ENCODE measurements at places on chromosomes 4 and X. TPM values are rescaled to one million over a fixed set of nuclear protein-coding genes. Genes with fewer than 3 reads are reported as not detected.

DNA sequence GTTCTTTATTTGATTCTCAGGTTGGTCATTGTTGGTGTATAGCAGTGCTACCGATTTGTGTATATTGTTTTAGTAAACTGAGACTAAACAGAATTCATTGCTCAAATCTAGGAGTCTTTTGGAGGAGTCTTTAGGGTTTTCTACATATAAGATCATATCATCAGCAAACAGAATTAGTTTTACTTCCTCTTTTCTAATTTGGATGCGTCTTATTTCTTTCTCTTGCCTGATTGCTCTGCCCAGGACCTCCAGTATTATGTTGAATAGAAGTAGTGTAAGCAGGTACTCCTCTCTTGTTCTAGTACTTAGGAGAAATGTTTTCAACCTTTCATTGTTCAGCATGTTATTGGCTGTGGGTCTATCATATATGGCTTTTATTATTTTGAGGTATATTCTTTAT, 92.6 kb downstream of the IQCM start:
- no peaks in the 10 kb centered on the region for H3K27me3 ChIP-seq
- no peak overlapping the region for H3K4me3 ChIP-seq
- no peak overlapping the region for H3K27ac ChIP-seq
- H3K4me1 ChIP-seq = no peaks in the 10 kb centered on the region
- no peak for DNase-seq

DNA sequence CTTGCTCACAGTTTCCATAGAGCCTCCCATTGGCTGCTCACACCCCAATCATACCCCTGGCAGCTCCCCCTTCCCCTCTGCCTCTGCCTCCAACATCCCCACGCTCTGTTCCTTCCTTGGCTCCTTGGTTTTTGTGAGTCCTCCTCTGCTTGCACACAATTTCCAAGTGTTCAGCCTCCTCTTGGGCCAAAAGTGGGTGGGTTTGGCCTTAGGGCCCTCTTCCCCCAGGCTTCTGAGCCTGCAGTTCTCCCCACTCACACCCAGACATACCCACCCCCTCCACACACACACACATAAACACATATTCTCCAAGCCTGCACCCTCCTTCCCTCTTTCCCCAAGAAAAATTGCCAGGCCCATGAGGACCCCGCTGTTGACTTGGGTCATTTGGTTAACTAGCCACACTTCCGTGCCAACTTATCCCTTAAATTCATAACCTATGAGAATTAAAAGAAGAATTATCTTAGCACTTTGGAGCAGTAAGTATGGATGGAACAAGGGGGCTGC, 4.5 kb downstream of the APLN start:
- no peak overlapping the region for H3K27ac ChIP-seq
- H3K4me3 ChIP-seq = no peak overlapping the region
- no peaks in the 10 kb centered on the region for H3K27me3 ChIP-seq
- peaks cover 35% of the 10 kb centered on the region for H3K4me1 ChIP-seq
- H3K36me3 ChIP-seq = no peaks in the 10 kb centered on the region

DNA sequence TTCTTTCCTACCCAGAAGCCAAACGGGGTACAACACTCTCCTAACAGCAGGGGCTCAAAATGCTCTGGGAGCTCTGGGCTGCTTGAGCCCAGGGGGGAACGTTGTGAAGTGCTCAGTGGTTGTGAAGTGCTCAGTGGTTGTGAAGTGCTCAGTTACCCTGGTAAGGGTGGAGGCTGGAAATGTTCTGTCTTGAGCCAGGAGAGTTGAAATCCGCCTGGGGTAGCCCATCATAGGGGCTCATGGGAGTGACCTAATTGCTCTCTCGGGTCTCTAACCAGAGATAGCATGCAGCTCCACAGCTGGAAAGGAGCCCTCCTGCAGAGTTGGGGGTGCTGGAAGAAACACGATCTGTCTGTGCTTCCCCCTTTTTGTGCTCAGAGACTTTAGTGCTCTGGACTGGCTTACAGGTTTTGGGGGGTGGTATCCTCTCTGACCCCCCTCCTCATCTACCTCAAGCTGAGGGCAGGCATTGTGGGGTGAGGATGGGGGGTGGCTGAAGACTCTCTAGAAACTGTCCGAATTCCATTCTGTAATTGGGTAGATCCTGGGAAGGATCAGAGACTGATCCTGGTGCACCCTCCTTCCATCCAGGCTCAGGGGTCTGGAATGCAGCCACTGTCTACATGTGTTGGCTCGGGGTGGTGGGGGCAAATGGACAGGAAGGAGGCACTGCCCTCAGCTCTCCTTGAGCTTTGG, 2.7 kb downstream of the EFNB1 start:
- H3K27me3 ChIP-seq = no peaks in the 10 kb centered on the region
- H3K27ac ChIP-seq = peak overlapping the region; percentile 89
- peak overlapping the region; percentile 88 for H3K4me3 ChIP-seq
- peaks cover 52% of the 10 kb centered on the region for H3K4me1 ChIP-seq
- H3K36me3 ChIP-seq = no peaks in the 10 kb centered on the region
- no peak for DNase-seq

DNA sequence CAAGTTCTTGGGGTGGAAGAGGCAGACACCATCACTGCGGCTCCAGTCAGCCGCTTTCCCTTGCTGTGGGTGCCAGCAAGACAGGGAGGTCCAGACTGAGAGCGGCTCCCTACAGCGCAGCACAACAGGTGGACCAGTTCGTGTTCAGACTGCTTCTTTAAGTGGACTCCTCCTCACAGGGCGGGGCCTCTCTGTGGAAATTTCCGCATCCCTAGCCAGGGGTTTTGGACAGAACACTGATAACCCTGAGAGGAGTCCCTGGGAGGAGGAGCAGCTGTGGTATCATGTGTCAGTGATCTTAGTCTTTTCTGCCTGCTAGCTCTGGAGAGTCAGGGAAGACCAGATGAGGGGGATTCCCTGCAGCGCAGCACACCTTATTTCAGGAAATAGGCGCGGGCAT, 48.5 kb downstream of the MAGEC2 start:
- no peaks in the 10 kb centered on the region for H3K27me3 ChIP-seq
- DNase-seq = no peak
- H3K36me3 ChIP-seq = no peaks in the 10 kb centered on the region
- H3K27ac ChIP-seq = no peak overlapping the region

- no peaks in the 10 kb centered on the region for H3K27me3 ChIP-seq
- no peak overlapping the region for H3K27ac ChIP-seq
- H3K4me1 ChIP-seq = no peaks in the 10 kb centered on the region
- no peak overlapping the region for H3K4me3 ChIP-seq
- no peaks in the 10 kb centered on the region for H3K36me3 ChIP-seq
Measured at GRCh38 chr4:38243388-38244053, 283.3 kb downstream of the PTTG2 start.

DNA sequence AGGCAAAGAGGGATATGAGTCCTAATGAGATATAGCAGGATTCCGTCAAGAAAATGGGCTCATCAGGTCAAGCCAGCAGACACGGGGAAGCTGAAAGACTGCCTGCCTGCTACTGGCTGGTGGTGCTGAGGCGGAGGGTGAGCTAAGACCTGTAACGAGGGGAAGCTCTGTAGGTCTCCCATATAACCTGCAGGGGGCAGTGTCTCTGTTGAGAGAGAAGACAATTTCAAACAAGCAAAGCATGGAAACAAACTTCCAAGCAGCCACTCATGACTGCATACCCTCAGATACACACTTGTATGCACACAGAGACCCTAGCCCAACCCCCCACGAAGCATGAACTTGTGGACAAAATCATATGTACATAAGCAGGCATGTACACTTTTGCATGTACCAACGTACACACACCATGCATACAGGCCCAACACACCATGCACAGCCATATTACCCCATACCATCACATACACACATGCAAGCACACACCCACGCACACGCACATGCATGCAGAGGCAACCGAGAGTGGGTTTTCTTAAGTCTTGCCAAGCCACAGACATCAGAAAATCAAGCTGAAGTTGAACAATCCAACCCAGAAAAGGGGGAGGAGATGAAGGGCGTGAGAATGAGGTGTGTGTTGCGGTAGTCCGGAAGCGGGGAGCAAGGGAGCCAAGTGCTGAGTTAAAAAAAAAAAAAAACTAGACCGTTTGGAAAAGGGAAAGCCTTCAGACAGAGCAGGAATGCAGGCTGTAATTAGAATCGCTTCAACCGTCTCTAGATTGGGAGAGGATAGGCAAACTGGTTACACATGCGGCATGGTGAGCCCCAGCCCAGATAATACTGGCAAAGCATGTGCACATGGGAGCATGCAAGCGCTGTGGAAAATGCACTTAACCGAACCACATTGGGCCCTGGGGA, 71.0 kb downstream of the PJA1 start:
- no peaks in the 10 kb centered on the region for H3K4me1 ChIP-seq
- no peaks in the 10 kb centered on the region for H3K27me3 ChIP-seq
- H3K36me3 ChIP-seq = no peaks in the 10 kb centered on the region

DNA sequence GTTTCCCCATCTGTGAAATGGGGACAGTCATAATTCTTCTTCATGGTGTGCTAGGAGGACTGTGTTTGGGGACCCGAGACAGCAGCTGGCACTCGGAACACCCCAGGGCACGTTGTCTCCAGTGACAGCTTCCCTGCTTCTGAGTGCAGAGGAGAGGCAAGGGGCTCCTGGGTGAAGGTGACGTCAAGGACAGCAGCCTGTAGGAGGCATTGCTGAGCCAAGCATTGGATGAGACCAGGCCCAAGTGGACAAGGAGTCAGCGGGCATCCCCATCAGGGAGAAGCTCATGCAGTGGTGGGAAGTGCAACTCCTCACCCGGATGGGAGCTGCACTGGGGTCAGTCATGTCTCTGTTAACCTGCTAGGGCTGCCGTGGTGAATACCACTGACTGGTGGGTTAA, 46.1 kb downstream of the EVC start:
- no peaks in the 10 kb centered on the region for H3K27me3 ChIP-seq
- peaks cover 53% of the 10 kb centered on the region for H3K36me3 ChIP-seq
- no peak for DNase-seq
- H3K27ac ChIP-seq = no peak overlapping the region
- no peaks in the 10 kb centered on the region for H3K4me1 ChIP-seq

- no peak overlapping the region for H3K4me3 ChIP-seq
- no peaks in the 10 kb centered on the region for H3K27me3 ChIP-seq
- DNase-seq = no peak
- H3K36me3 ChIP-seq = peaks cover 5% of the 10 kb centered on the region
- no peak overlapping the region for H3K27ac ChIP-seq
Measured at GRCh38 chrX:3651277-3651676, 62.2 kb downstream of the PRKX start.

- no peaks in the 10 kb centered on the region for H3K4me1 ChIP-seq
- no peak for DNase-seq
- H3K27me3 ChIP-seq = no peaks in the 10 kb centered on the region
- no peak overlapping the region for H3K4me3 ChIP-seq
- H3K36me3 ChIP-seq = no peaks in the 10 kb centered on the region
- no peak overlapping the region for H3K27ac ChIP-seq
Measured at GRCh38 chr4:5650040-5650439, 58.3 kb downstream of the EVC2 start.

DNA sequence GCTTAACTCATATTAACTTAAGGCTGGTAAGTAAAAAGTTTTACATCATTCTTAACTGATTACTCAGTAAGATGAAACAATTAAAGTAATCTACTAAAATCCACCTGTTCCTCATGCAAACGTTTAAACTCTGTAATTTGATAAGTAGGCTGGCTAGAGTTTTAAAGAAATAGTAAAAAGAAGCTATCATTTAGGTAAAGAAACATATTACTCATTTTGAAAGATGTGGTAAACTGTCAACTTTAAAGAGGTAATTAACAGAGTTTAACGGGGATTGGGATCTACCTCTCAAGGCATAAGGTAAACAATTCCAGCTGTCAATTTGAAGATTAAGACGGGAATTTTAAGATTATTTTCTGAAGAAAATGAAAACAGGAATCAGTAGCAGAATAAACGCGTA, 9.8 kb downstream of the GNPDA2 start:
- peaks cover 27% of the 10 kb centered on the region for H3K4me1 ChIP-seq
- H3K4me3 ChIP-seq = no peak overlapping the region
- H3K27ac ChIP-seq = no peak overlapping the region
- H3K27me3 ChIP-seq = no peaks in the 10 kb centered on the region
- no peak for DNase-seq

GRCh38 chr4:79991601-79992000, 81.4 kb downstream of the ANTXR2 start:
- H3K27me3 ChIP-seq = no peaks in the 10 kb centered on the region
- no peak overlapping the region for H3K4me3 ChIP-seq
- peaks cover 3% of the 10 kb centered on the region for H3K4me1 ChIP-seq
- no peak overlapping the region for H3K27ac ChIP-seq
- DNase-seq = no peak

- H3K27me3 ChIP-seq = no peaks in the 10 kb centered on the region
- H3K4me1 ChIP-seq = peaks cover 6% of the 10 kb centered on the region
- H3K36me3 ChIP-seq = no peaks in the 10 kb centered on the region
- H3K27ac ChIP-seq = peak overlapping the region; percentile 17
Measured at GRCh38 chr4:140839406-140839805, 83.2 kb upstream of the TBC1D9 start.

- H3K4me1 ChIP-seq = no peaks in the 10 kb centered on the region
- no peaks in the 10 kb centered on the region for H3K27me3 ChIP-seq
- no peaks in the 10 kb centered on the region for H3K36me3 ChIP-seq
- no peak overlapping the region for H3K27ac ChIP-seq
- no peak overlapping the region for H3K4me3 ChIP-seq
Measured at GRCh38 chrX:20499763-20500162, 233.1 kb upstream of the RPS6KA3 start.

- no peak for DNase-seq
- no peaks in the 10 kb centered on the region for H3K36me3 ChIP-seq
- H3K4me1 ChIP-seq = no peaks in the 10 kb centered on the region
- H3K27ac ChIP-seq = no peak overlapping the region
Measured at GRCh38 chr4:126742048-126742447, 890.7 kb upstream of the INTU start.

DNA sequence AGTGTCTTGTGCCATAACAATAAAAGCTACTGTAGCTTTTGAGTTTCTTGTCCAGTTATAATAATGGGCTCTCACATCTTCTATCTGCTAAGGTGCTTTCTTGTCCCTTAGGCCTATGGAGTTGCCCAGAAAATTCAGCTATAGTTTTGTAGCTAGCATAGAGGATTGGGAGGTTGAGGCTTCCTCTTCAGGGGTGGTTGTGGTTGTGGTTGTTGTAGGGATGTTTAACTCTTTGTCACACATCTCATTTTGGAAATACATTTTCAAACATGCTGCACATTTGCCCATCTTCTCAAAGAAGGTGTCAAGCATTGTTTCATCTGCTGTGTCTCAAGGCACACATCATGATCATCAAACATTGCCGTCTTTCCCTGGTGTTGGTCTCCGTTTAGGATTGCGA, 65.0 kb downstream of the ATXN3L start:
- H3K27me3 ChIP-seq = no peaks in the 10 kb centered on the region
- no peaks in the 10 kb centered on the region for H3K4me1 ChIP-seq
- H3K27ac ChIP-seq = no peak overlapping the region

- DNase-seq = peak; percentile 21
- H3K27me3 ChIP-seq = no peaks in the 10 kb centered on the region
- peak overlapping the region; percentile 86 for H3K27ac ChIP-seq
- peaks cover 50% of the 10 kb centered on the region for H3K36me3 ChIP-seq
Measured at GRCh38 chr4:2930758-2931511, 32.3 kb downstream of the NOP14 start.

Gene ANK2
- 267 TPM for total RNA-seq

Gene PRDM8
- total RNA-seq = 0.66 TPM

Gene HDAC8
- 19.3 TPM for total RNA-seq

Gene MAP3K15
- total RNA-seq = not detected
